ENCODE measurements at places on chromosomes 13 and 19.

DNA sequence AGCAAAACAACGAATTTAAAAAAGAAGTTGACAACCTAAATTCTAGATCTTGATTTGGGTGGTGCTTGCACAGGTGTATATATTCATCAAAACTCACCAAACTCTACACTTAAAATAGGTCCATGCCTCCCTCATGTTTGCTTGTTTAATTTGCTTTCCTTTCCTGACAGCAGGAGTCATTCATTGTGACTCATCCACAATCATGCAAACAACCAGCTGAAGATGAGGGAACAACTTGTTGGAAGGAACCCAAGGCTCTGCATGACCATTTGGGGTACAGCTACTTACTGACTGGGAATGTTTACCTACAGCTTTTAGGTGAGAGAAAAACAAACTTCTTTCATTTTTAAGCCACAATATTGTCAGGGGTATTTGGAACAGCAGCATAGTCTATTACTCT lies 96.6 kb downstream of the RXFP2 start:
- H3K36me3 ChIP-seq, result no peaks in the 10 kb centered on the region
- no peaks in the 10 kb centered on the region for H3K27me3 ChIP-seq
- H3K4me3 ChIP-seq, result no peak overlapping the region
- H3K27ac ChIP-seq, result no peak overlapping the region
- DNase-seq, result no peak

- no peak overlapping the region for H3K4me3 ChIP-seq
- H3K27ac ChIP-seq, result no peak overlapping the region
- H3K36me3 ChIP-seq, result no peaks in the 10 kb centered on the region
- H3K27me3 ChIP-seq, result no peaks in the 10 kb centered on the region
- no peaks in the 10 kb centered on the region for H3K4me1 ChIP-seq
These were observed 1140.4 kb downstream of the EFNB2 start for GRCh38 chr13:105395041-105395440.

GRCh38 chr13:99528547-99528946 lies 27.3 kb downstream of the TM9SF2 start:
- no peaks in the 10 kb centered on the region for H3K4me1 ChIP-seq
- DNase-seq, result no peak
- H3K36me3 ChIP-seq, result peaks cover 7% of the 10 kb centered on the region
- no peak overlapping the region for H3K27ac ChIP-seq
- H3K4me3 ChIP-seq, result no peak overlapping the region

GRCh38 chr19:1875646-1876495 lies 9.4 kb downstream of the ABHD17A start:
- H3K36me3 ChIP-seq, result peaks cover 10% of the 10 kb centered on the region
- H3K4me1 ChIP-seq, result peaks cover 17% of the 10 kb centered on the region
- no peaks in the 10 kb centered on the region for H3K27me3 ChIP-seq

- no peak for DNase-seq
- H3K27ac ChIP-seq, result no peak overlapping the region
- H3K27me3 ChIP-seq, result no peaks in the 10 kb centered on the region
- no peaks in the 10 kb centered on the region for H3K4me1 ChIP-seq
- H3K4me3 ChIP-seq, result no peak overlapping the region
These were observed 67.4 kb upstream of the EDNRB start for GRCh38 chr13:77985866-77986636.

Measured in ascending aorta (tissue), 2 donors.